ENCODE measurements at places on chromosomes 6 and 20. TPM values are rescaled to one million over a fixed set of nuclear protein-coding genes. Genes with fewer than 3 reads are reported as not detected.
A peak's percentile ranks its signal among the peaks of the same experiment; 100 is the strongest.

- H3K27ac ChIP-seq: no peak overlapping the region
- no peaks in the 10 kb centered on the region for H3K4me1 ChIP-seq
- no peaks in the 10 kb centered on the region for H3K36me3 ChIP-seq
- no peak overlapping the region for H3K4me3 ChIP-seq
- DNase-seq: no peak
Measured at GRCh38 chr6:29694637-29695036, 13.7 kb upstream of the ZFP57 start.

DNA sequence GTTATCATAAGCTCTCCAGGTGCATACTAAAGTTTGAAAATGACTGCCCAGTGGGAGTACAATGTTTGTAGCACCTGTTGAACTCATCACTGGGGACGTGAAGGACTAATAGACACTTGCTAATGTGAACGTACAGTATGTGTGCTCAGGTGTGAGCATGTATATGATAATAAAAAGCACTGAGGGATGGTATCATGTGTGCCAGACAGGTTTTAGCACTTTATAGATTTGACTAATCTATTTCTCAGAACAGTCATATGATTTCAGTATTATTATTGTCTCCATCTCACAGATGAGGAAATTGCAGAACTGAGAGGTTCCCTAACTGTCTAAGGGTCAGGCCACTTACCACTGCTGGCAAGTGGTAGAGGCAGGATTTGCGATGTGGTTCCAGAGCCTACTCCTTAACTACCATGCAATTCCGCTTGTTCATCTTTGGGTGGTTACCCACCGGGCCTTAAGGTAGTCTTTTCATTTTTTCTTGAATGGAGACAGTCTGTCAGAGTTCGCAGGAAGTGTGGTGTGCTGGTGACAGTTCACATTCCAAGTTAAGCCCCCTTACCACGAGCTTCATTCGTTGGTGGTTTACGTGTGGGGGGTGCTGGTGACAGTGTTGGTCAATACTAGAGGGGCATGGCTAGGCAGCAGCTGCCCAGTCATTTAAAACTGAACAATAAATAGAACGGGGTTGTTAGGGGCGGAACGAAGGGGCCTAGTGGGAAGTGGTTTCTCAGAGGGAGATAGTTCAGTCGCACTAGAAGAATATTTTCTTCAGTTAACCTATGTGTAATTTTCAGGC is 46.8 kb downstream of the RREB1 start:
- H3K27me3 ChIP-seq: no peaks in the 10 kb centered on the region
- peak overlapping the region; percentile 69 for H3K27ac ChIP-seq
- DNase-seq: peak; percentile 57
- no peak overlapping the region for H3K4me3 ChIP-seq

GRCh38 chr20:50215101-50215690 is 24.6 kb downstream of the CEBPB start:
- no peaks in the 10 kb centered on the region for H3K4me1 ChIP-seq
- no peaks in the 10 kb centered on the region for H3K36me3 ChIP-seq
- no peak overlapping the region for H3K27ac ChIP-seq
- no peak for DNase-seq

DNA sequence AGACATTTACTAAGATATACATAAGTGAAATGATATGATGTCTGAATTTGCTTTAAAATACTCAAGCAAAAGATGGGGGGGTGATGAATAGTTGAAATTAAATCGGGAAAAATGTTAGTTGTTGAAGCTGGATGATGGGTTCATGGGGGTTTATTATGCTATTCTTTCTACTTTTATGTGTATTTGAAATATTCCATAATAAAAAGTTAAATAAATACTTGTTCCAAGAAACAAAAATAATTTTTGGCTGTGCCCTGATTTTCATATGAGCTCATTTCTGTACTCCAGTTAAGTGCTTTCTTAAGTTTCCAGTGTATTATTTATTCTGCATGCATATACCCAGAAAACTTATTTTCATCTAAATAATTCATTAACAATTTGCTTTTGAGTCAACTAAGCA is 138.6 kb downstream of the AIG1 start:
- H3K27ac ChIP-seq: peak overlapping the region; percentile 71
- peaks cover 5% of the 10 kb centered on the region for H3K4me1 ChIP-seq
- no peak overlapping the region for H3K4me3 ChIP-seq
- H3K36me3 ChIP-seq: no peaks in the 10 kb centered on the region
- DNase-seq: peak; percentile 85

GRCh38 chr20:18304618-18305017 is 16.3 kb downstream of the ZNF133 start:
- H3K27ac ChIP-seq: no peak overlapping the region
- no peak for DNase-seq
- H3K27me3 ChIP-seq: no peaks in the 10 kb centered on the region
- H3K4me3 ChIP-seq: no peak overlapping the region

The KCNK16 gene
- not detected for total RNA-seq

The TAP1 gene
- total RNA-seq: 8.2 TPM

DNA sequence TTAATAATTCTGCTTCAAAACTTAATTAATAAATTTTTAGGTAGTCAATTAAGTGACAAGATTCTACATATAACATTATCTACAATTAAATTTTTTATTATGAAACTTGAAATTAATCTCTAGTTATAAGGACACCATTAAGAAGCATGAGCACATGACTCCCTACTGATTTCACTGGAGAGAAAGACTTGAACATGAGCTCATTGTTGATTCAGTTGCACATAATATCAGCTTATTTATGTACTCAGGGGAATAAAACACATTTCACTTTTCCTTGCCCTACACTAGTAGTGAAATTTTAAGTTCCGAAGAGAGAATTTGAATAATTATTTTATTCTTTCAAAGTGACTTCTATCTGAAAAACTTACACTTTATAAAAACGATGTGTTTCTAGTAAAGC is 370.2 kb upstream of the EPHA7 start:
- peak; percentile 27 for DNase-seq
- no peaks in the 10 kb centered on the region for H3K4me1 ChIP-seq
- no peak overlapping the region for H3K4me3 ChIP-seq
- H3K27me3 ChIP-seq: no peaks in the 10 kb centered on the region
- no peak overlapping the region for H3K27ac ChIP-seq

DNA sequence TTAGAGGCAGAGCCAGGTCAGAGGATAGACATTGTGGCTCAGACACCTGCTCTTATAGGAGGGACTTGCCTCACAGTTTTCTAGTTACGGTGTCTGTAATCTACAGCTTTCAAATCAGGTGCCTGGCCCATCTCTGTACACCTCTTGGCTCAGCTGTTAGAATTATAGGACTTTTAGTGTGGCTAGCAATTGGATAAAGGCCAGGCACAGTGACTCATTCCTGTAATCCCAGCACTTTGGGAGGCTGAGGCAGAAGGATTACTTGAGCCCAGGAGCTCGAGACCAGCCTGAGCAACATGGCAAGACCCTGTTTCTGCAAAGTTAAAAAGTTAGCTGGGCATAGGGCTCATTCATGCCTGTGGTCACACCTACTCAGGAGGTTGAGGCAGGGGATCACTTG is 20.0 kb downstream of the BRPF3 start:
- no peaks in the 10 kb centered on the region for H3K27me3 ChIP-seq
- no peak overlapping the region for H3K27ac ChIP-seq
- no peak overlapping the region for H3K4me3 ChIP-seq
- peaks cover 76% of the 10 kb centered on the region for H3K36me3 ChIP-seq

DNA sequence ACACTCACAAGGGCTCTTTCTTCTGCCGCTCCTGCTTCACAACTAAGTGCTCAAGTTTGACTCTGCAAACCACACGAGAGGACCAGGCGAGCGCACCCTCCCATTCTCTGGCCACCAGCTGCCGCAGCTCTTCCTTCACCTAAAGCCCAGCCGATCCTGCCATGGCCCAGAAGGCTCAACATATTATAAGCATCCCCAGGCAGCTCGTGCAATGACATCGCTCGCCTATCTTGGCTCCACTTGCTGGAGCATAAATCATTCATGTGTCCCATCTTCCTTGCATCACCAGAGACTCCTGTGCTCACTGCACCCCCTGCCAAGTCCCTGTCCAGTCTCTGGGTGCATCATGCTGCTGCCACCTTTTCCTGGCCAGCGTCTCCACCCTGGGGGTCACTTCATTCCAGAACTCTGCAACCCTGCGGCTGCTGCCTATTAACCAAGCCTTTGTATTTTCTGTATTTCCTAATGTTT is 59.0 kb downstream of the PSMG4 start:
- peaks cover 22% of the 10 kb centered on the region for H3K27me3 ChIP-seq
- H3K36me3 ChIP-seq: no peaks in the 10 kb centered on the region
- H3K4me1 ChIP-seq: peaks cover 13% of the 10 kb centered on the region
- no peak overlapping the region for H3K27ac ChIP-seq
- H3K4me3 ChIP-seq: no peak overlapping the region

DNA sequence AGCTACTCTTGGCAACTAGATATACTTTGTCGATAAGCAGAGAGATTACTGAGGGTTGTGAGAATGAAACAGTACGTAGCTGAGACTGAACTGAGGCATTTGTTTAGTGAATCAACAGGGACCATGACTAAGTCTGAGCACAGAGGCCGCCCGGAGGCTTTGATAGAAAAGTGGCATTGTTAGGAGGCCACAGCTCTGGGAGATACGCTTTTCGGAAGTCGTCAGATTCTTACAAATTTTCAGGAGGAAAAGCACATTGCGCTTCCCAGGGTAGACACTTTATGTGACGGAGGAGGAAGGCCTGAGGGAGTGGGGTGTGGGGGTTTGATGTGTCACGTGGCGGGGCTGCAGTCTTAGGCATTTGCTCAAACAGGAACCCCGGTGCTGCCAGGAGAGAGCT is 69.4 kb downstream of the PSMG4 start:
- no peak overlapping the region for H3K4me3 ChIP-seq
- no peak overlapping the region for H3K27ac ChIP-seq
- DNase-seq: no peak
- peaks cover 39% of the 10 kb centered on the region for H3K4me1 ChIP-seq

DNA sequence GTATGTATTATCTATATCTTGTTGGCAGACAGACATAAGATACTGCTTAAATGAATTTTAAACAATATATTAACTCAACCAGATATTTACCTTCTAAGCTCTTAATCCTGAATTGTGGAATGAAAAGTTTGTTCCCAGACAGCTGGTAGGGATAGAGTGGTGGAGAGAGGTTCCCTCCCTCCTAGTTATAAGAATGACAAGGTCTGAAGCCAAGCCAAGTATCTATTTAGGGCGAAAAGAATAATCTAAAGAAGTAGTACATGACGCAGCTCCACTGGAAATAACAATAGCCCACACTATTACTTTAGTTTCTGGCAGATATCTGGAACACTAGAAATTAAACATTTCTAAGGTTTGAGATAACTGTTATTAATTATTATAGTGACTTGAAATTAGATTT is 104.3 kb downstream of the AHI1 start:
- H3K27me3 ChIP-seq: no peaks in the 10 kb centered on the region
- H3K36me3 ChIP-seq: peaks cover 7% of the 10 kb centered on the region
- no peak overlapping the region for H3K27ac ChIP-seq
- no peaks in the 10 kb centered on the region for H3K4me1 ChIP-seq

GRCh38 chr20:4545526-4545925 is 176.2 kb upstream of the PRND start:
- H3K4me1 ChIP-seq: no peaks in the 10 kb centered on the region
- H3K27ac ChIP-seq: no peak overlapping the region
- H3K27me3 ChIP-seq: peaks cover 2% of the 10 kb centered on the region
- no peak overlapping the region for H3K4me3 ChIP-seq
- no peaks in the 10 kb centered on the region for H3K36me3 ChIP-seq

The ZNF311 gene
- total RNA-seq: 2.3 TPM
